ENCODE measurements at places on chromosomes 4 and X.

GRCh38 chr4:180811556-180811955 is 1431.6 kb upstream of the TENM3 start:
- DNase-seq, result no peak

DNA sequence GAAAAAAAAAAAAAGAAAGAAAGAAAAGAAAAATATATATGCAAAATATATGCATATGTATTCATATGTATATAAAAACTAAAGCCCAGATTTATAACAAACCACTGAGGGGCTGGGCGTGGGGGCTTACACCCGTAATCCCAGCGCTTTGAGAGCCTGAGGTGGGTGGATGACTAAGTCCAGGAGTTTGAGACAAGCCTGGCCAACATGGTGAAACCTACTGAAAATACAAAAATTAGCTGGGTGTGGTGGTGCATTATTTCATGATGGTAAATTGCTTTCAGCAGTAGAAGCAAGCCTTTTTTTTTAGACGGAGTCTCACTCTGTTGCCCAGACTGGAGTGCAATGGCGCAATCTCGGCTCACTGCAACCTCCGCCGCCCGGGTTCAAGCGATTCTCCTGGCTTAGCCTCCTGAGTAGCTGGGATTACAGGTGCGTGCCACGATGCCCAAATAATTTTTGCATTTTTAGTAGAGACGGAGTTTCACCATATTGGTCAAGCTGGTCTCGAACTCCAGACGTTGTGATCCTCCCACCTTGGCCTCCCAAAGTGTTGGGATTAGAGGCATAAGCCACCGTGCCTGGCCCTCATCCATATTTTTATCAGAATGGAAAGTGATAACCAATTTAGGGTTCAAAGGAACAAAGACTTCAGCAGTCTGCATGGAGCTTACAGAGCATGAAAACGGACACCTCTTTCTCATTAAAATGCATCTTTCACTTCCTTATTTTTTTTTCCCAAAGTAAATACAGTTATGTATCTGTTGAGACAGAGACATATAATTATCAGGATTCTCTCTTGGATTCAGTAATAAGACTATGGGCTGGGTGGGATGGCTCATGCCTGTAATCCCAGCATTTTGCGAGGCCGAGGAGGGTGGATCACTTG is 27.7 kb upstream of the MOB1B start:
- no peak for DNase-seq

DNA sequence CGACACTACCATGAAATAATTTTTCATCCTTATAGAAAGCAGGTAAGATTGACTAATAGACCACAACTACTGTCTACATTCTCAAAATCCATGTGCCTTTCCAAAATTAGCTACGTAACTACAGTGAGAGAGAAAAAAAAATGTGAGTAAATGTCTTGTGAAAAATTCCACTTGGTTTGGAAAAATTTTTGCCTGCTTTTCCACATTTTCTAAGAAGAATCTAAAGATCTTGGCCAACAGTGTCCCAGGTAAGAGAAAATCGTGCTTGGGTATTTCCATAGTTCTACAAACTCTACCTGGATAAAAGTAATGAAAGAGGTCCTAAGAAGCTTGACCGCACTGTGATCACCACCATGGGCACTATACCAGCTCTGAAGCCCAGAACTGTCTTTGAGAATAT is 1.4 kb upstream of the CLCN3 start:
- DNase-seq, result no peak

GRCh38 chrX:23901805-23902204 is 5.9 kb downstream of the APOO start:
- DNase-seq, result peak; percentile 62

- DNase-seq, result no peak
Measured at GRCh38 chr4:174697896-174698295, 131.2 kb downstream of the GLRA3 start.

GRCh38 chrX:120036704-120037103 is 40.8 kb downstream of the RHOXF2B start:
- DNase-seq, result no peak

- no peak for DNase-seq
Measured at GRCh38 chrX:120790118-120790517, 85.5 kb downstream of the CT47B1 start.

DNA sequence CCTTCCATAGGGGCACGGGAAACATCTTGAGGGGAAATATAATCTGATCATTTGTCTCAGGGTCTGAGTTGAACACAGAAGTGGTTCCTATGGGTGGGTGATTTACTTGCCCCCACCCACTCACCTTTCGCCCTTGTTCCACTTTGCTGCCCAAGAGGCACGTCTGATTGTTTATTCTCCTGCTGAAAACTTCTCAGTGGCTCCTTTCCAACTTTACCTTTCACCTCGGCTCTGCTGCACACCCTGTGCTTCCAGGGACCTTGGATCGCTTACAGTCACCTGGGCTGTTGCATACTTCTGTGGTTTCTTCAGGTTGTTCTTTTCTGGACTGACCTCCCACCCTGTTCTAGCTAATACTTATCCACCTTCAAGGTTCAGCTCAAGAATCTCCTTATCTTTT is 213.4 kb upstream of the JADE1 start:
- DNase-seq, result no peak

DNA sequence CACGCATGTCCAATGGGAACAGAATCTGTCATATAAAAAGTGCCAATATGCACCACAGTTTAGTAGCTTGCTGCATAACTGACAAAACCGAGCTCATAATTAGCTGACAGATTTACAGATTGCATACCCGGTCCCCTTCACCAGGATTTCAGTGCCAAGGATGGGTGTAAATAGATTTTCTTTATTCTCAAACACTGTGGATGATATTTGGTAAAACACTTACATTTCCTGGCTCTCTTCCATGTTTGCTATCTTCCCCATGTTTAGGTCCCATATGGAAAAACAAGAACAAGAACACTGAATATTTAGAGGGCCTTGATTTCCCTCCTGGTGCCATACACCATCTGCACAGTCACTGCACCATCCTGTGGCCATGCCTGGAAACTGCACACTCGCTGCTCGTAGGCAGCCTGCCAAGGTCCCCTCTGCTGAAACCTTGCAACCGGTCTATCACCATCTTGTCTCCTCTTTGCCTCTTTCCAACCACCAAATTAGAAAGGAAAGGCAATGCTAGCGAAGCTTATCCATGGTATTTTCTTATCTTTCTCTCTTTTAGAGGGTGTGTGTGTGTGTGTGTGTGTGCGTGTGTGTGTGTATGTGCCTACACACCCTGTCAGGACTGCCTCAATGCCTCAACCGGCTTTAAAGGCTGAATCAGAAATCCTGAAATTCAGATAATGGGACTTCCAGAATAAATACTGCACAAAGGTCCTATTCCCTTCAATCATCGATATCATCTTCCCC is 124.2 kb upstream of the MBNL3 start:
- peak; percentile 56 for DNase-seq

DNA sequence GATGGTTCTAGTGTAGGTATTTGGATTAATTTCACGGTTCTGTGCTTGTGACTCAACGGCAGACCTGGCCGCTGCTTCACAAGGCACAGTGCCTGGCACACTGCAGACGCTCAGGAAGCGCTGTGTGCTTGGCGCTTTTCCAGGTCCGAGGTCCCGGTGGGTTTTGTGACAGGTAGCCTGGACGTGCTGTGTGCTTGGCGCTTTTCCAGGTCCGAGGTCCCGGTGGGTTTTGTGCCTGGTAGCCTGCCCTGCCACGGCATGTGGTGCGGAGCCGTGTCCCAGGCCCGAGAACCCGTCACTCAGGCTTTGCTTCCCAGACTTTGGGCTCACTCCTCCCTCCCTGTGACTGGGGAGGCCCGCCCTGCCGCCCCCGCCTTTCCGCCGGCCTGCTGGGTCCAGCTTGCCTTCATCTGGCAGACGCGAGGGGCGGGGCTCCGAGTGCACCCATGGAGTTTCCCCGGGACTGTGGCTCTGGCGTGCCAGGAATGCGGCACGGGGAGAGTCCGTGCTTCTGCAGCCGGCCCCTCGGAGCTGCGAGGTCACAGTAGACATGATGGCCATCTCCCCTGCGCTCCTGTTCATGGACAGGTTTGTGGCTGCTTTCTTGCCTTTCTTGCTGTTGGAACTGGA is 44.2 kb downstream of the TBC1D14 start:
- DNase-seq, result peak; percentile 68

- DNase-seq, result no peak
Measured at GRCh38 chr4:27270435-27270834, 409.8 kb downstream of the STIM2 start.

GRCh38 chr4:6191448-6192130 is 8.8 kb downstream of the JAKMIP1 start:
- DNase-seq, result no peak

GRCh38 chrX:69144838-69145680 is 20.2 kb downstream of the PJA1 start:
- no peak for DNase-seq

DNA sequence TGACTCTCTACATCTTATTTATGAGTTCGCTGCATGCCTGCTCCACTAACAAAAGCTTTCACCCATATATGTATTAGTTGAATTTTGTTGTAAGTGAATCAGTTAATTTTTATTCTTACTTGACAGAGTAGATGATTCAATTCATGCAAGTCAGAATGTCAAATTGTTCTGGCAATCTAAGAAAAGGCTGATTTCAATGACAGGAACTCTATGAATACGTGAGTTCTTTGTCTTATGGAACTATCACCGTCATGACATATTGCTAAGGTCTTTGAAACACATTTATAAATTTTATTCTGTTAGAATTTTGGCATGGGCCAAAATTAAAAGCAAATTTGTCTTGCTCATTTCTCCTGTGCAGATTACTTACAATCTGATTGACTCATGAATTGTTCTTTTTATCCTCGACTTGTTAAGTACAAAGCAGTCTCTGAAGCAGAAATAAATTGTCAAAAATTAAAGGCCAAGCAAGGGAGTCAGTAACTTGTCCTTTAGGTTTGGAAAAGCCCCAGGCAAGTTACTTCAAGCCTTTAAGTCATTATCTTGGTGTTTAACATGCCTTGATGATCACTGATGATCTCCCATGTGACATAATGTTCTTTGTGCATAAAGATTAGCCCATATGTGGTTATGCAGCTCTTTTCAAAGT is 89.0 kb upstream of the GC start:
- DNase-seq, result no peak

GRCh38 chr4:125838924-125839323 is 524.2 kb downstream of the FAT4 start:
- no peak for DNase-seq

DNA sequence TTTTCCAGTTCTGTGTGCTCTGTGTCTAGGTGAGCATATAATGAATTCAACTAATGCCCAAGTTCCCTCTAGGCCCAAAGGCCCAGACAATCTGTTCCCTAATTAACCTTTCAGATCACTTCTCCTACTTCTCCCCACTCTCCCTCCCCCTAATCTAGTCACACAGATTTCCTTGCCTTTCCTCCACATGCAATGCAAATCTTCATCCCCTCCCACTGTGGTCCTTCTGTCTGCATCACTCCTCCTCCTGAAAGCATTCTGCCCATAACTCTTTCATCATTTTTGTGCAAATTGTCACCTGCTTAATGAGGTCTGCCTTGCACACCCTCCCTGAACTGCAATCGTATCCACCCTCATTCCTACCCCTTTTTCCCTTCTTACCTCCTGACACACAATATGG is 346.6 kb downstream of the FBXO8 start:
- no peak for DNase-seq

GRCh38 chrX:353566-354535 is 32.9 kb downstream of the PPP2R3B start:
- DNase-seq, result no peak

DNA sequence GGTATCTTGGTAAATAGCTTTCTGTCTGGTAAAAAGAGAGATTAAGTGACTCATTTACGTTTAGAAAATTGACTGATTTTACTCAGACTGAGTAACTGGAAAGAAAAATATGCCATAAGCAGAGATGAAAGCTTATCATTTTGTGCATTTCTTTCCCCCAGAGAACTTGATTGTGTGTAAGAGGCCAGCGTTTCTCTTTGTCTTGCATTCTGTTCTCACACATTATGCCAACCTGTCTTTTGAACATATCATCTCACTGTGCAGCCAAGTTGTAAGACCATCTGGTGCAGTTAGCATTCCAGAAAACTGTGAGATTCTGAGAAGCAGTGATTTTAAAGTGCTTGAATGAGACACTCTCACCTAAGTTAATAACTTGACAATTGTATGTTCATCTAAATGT is 651.3 kb downstream of the TECRL start:
- DNase-seq, result no peak

- DNase-seq, result no peak
Measured at GRCh38 chr4:93764639-93765246, 63.8 kb upstream of the ATOH1 start.

- peak; percentile 40 for DNase-seq
Measured at GRCh38 chr4:622996-623913, 2.1 kb upstream of the PDE6B start.

- peak; percentile 93 for DNase-seq
Measured at GRCh38 chrX:48597353-48598264, at the start of gene WDR13. Gene WDR13, plus strand, starts transcription at chrX:48597492. Its CDS starts 505 bp downstream, at chrX:48597997.

- DNase-seq, result no peak
Measured at GRCh38 chrX:44875185-44875489, 2.1 kb downstream of the KDM6A start.

DNA sequence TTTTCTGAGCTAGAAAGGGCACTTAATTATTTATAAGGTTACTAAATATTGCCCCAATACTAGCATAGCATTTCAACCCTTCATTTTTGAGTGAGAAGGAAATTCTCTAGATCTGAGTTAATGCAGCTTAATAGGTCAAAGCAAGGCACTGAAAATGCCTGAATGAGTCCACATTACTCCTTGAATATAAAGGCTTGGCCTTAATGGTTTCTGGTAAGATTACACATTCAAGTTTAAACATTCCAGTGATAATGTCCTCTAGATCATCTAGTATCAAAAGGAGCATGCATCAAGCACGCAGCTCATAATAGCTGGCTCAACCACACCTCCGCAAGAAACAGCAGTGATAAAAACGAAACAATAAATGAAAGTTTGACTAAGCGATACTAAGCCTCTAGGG is 87.5 kb downstream of the SPANXN3 start:
- no peak for DNase-seq

GRCh38 chr4:1970926-1971325 is 37.8 kb downstream of the NELFA start:
- DNase-seq, result no peak

DNA sequence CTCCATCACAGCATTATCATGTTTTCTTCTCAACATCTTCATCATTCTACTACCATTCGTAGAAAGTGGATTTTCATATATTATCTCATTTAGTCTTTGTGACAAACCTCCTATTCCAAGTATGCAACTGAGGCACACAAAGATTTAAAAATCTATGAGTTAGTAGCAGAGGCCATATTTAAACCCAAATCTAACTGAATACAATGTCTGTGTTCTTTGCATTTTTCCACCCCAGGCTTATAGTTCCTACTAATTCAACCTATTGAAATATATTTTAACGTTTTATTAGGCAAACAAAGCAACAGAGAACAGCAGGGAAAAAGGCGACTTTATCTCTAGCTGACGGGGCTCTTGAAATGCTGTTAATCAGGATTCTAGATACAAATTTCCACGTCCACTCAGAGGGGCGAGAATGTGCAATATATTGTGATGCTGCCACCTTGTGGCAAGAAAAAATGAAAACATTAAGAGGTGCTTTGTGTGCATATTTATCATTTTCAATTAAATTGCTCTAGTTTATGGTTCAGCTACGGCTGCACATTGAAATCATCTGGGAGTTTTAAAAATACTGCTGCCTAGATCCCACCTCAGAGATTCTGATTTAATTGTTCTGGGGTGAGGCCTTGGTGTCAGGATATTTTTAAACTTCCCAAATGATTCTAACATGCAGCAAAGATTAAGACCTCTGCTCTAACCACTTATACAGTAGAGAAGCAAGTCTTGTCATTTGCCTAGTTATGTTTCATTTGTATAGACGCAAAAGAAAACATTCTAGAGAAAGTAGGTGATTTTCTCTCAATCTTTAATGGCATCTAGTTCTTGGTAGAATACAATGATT is 315.9 kb downstream of the MAPK10 start:
- no peak for DNase-seq

GRCh38 chr4:113397114-113397701 is 347.8 kb downstream of the ANK2 start:
- DNase-seq, result no peak

Measured in right lobe of liver (tissue), 6 donors.